ENCODE measurements at places on chromosomes 2 and 18.

DNA sequence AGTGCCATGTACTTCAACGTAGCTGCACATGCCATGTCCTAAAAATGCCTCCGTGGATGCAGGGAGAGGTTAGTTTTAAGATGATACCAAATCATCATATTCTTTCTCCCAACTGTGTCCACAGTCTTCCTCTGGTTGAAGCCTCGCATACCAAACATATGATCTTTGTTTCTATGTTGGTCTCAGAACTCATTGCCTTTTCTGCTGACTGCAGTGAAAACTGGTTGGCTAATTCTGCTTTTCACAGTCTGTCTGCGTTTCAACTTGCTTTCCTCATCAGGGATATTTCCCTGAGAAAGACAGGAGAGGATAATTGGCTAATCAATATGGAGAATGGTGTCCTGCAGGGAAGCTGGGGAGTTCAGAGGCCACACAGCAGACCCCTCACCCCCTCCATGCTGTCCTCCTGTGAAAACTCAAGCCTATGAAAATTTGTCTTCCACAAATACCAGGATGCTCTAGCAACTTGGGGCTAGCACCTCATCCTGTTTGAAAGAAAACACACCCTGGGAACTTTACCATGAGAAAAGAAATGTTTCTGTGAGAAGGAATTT is 192.2 kb upstream of the PXDN start:
- DNase-seq: no peak

DNA sequence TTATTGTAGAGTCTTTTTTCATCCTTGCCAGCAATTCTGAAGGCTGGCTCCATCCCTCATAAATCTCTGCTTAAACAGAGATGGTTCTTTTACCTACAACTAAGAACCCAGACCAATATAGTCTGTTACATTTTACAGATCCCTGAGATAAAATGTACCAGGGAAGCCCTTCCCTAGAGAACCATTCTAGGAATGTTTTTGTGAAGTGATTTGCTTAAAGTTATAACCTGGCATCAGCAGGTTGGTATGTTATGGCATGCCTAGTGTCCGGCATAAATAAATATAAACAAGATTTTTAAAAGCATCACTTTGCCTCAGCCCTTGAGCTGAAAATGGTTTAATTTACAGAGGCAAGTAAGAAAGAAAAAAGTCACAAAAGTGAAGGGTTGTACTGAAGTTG is 18.5 kb upstream of the NPAS2 start:
- DNase-seq: no peak

- DNase-seq: no peak
Measured at GRCh38 chr2:71700041-71700657, 246.8 kb downstream of the DYSF start.

DNA sequence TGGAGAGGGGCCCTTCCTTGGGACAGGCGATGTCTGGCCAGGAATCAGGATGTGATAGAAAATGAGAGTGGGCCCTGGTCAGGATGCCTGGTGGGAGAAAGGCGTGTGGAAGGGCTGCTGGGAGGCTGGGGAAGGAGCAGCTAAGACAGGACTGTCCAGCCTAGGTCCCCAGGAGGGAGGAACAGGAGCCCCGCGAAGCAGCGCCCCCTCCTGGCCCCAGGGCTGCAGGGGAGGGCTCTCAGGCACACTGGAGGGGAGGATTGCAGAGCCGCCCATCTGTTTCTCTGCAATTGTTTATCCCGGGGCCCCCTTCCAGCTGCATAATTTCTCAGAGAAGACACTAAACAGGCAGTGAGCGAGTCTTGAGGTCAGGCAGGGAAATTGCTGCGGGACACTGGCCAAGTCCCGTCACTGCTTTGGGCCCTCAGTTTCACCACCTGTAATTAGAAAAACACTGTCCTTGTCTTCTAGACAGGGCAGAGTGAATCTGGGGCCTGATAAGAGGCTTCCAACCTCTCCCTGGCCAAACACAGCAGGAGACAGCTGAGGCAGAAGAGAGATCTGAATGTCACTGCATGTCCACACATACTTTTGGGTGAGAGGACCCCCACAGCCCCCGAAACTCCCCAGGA is 3.9 kb upstream of the NPPC start:
- no peak for DNase-seq

DNA sequence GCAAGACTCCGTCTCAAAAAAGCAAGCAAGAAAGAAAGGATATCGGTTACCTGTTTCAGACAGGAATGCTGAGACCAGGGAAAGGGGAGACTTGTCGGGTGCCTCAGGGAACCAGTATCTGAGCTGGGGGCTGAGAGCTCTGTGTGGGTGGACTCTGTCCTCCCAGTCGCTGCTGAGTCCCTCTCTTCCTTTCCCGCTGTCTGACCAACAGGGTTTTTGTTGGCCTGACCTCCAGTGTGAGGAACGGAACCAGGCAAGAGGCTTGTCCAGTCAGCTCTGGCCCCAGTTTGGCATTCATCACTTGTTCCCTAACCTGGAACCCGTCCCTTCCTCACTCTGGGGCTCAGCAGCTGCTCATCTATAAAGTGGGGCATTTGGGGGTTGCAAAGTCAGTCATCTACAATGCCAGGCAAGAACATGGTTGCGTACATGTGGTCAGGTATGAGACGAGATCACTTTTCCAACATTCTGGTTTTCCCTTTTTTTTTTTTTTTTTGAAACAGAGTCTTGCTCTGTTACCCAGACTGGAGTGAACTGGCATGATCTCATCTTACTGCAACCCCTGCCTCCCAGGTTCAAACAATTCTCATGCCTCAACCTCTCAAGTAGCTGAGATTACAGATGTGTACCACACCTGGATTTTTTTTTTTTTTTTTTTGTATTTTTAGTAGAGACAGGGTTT is 116.4 kb downstream of the PLB1 start:
- DNase-seq: no peak
